ENCODE measurements at places on chromosomes 12 and 14. TPM values are rescaled to one million over a fixed set of nuclear protein-coding genes. Genes with fewer than 3 reads are reported as not detected.

DNA sequence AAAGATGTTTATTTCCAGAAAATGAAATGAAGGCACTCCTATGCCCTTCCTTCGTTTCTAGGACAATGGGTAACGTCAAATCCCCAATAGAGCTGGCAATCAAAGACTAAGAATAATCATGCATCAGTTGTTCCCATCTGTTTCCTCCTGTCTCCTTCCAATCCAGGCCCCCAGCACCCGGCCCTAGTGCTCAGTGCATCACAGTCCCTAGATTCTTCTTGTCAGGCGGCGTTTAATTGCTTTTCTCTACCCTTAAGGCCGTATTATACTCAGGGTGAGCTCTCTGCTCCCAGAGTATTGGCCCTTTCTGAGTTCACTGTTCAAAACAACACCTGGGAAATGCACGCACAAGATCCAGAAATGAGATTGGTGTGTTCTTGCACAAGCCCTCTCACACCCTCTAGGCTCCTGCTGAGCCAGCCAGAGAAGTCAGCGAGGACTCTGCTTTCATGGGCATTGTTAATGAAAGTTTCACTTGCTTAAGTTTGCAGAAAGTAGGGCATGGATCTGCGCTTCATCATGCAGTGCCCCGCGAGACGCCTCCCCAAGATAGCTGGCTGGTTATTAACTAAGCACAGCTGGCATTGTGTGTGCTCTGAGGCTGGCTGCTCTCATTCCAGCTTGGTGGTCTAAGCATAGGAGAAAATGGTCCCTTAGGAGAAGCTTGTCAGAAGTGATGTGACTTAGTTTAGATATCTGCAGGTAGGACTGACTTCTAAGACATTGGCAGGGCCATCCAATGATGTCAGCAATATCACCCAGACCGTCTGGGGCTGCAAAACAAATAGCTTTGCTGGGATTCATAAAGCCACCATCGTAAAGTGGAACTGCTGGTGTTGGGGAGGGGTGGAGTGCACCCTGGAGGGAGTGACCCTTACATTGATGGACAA, 28.7 kb downstream of the CRACR2A start:
- no peak for DNase-seq

The ETFRF1 gene
- total RNA-seq: 29.5 TPM

The BCL11B gene
- total RNA-seq: 0.96 TPM

DNA sequence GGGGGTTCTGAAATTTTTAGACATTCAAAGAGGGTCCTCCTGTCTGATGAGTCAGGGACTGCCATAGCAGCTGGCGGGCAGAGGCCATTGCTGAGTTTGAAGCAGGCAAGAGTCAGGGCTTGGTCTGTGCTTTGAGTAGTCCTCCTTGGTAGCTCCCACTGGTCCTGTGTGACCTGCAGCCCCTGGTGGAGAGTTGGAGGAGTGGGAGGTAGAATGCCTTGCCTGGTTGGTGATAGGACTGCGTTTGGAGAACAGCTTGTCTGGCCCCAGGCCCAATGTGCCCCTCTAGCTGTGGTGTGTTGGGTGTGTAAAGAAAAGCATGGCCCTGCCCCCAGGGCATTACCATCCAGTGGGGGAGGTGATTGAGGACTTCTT, 116.7 kb downstream of the BEGAIN start:
- DNase-seq: no peak
